SJCRH30 (cell line): ENCODE measurements at places on chromosomes 7 and 10. TPM values are rescaled to one million over a fixed set of nuclear protein-coding genes. Genes with fewer than 3 reads are reported as not detected.

- DNase-seq: no peak
Measured at GRCh38 chr7:50791938-50792341, 9.2 kb upstream of the GRB10 start.

DNA sequence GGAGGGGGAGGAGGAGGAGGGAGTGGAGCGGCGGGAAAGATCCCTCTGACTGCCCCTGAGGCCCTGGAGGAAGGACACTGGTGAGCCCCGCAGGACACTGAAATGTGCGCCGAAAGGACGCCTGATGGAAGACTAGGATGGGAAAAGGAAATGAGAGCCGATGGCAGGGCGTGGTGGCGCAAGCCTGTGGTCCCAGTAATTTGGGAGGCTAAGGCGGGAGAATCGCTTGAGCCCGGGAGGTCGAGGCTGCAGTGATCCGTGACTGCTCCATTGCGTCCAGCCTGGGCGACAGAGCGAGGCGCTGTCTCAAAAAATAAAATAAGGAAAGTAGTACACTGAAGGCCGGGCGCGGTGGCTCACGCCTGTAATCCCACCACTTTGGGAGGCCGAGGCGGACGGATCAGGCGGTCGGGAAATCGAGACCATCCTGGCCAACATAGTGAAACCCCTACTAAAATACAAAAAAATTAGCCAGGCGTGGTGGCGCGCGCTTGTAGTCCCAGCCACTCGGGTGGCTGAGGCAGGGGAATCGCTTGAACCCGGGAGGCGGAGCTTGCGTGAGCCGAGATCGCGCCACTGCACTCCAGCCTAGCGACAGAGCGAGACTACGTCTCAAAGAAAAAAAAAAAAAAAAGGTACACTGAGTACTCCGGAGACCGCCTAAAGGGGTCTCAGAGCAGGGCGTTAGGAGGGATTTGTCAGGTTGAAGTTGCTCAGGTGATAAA is 561 bp upstream of the HNRNPF start:
- no peak for DNase-seq

- DNase-seq: no peak
Measured at GRCh38 chr7:28311670-28312069, 100.6 kb upstream of the CREB5 start.

DNA sequence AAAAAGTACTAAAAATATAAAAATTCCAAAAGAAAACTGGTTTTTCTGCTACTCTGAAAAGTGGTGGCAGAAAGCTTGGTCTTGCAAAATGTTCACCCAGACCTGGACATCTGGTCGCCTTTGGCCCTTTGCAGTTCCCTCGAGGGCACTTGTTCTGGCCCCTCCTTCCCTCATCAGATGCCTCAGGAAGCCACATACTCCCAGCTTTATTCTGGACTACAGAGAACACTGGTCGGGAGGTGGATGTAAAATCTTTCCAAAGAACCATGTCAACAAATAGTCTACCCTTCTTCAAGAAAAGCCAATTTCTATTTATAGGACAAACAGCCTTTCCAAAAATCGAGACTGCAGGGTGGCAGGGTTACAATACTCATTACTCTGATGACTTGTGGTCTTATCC is 726.1 kb downstream of the TNS3 start:
- no peak for DNase-seq

The MOSPD3 gene
- total RNA-seq: 13.8 and 13.9 TPM in 2 replicates

GRCh38 chr7:99374111-99375064 is at the start of gene ARPC1B:
TSS of gene ARPC1B (plus strand) at chr7:99374730. CDS start at chr7:99385715, 10,985 bp downstream.
- peak; percentile 67 for DNase-seq
